ENCODE measurements at places on chromosomes 1 and 21. TPM values are rescaled to one million over a fixed set of nuclear protein-coding genes. Genes with fewer than 3 reads are reported as not detected.
A peak's percentile ranks its signal among the peaks of the same experiment; 100 is the strongest.

DNA sequence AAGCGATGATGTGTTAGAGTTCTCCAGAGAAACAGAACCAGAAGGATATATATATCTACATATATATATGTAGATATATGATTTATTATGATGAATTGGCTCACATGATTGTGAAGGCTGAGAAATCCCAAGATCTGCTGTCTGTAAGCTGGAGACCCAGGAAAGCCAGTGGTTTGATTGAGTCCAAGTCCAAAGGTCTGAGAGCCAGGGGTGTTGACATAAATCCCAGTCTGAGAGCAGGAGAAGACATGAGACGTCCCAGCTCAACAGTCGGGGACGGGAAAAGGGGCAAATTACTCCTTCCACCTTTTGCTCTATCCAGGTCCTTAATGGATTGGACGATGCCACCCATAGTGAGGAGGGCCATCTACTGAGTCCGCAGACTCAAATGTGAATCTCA is 126.6 kb downstream of the PRDM2 start:
- H3K27me3 ChIP-seq, result no peaks in the 10 kb centered on the region
- H3K36me3 ChIP-seq, result peaks cover 4% of the 10 kb centered on the region
- DNase-seq, result no peak
- no peak overlapping the region for H3K27ac ChIP-seq

DNA sequence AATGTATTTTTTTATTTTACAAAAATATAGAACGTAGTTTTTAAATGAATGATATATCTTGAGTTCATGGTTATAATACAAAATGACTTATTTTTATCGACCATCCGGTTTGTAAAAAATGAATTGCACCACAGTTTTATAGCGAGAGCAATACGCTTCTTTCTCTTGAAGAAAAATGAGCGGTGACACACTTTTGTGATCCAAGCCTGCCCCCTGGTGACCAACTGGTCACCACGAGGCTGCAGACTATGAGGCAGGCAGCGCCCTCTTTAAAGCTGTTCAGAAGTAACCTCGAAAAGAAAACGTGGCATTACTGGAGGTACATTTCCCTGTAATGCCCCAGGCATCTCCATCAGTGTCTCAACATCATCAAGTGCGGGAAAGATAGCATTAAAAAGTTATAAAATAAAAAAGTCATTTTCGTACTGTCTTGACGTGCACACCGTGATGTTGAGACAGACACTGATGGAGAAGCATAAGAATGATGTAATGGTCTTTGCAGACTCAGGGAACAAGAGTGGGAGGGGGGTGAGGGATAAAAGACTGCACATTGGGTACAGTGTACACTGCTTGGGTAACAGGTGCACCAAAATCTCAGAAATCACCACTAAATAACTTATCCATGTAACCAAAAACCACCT is 734.2 kb upstream of the ADAMTS5 start:
- no peaks in the 10 kb centered on the region for H3K27me3 ChIP-seq
- DNase-seq, result peak; percentile 77
- H3K27ac ChIP-seq, result no peak overlapping the region
- H3K4me1 ChIP-seq, result peaks cover 6% of the 10 kb centered on the region
- no peak overlapping the region for H3K4me3 ChIP-seq

GRCh38 chr1:112337028-112337531 is 58.9 kb upstream of the CTTNBP2NL start:
- no peaks in the 10 kb centered on the region for H3K4me1 ChIP-seq
- no peak overlapping the region for H3K4me3 ChIP-seq
- H3K27me3 ChIP-seq, result peaks cover 89% of the 10 kb centered on the region
- H3K36me3 ChIP-seq, result no peaks in the 10 kb centered on the region

- no peak overlapping the region for H3K4me3 ChIP-seq
- no peak overlapping the region for H3K27ac ChIP-seq
- no peaks in the 10 kb centered on the region for H3K36me3 ChIP-seq
- H3K4me1 ChIP-seq, result no peaks in the 10 kb centered on the region
- DNase-seq, result no peak
Measured at GRCh38 chr1:4736254-4736653, 81.8 kb downstream of the AJAP1 start.

The RGS7 gene
- total RNA-seq, result 1.3 TPM

The BGLAP gene
- total RNA-seq, result 2.0 TPM

Data from Calu3 (cell line).